Activated CD8-positive, alpha-beta memory T cell treated with anti-CD3 and anti-CD28 coated beads, Interleukin-2, amount 10 ng/mL, durations not matched to agents 7 days and 5 days (primary cell): ENCODE measurements at places on chromosomes 2 and 18. TPM values are rescaled to one million over a fixed set of nuclear protein-coding genes. Genes with fewer than 3 reads are reported as not detected.

The TTN gene
- 7.0 TPM for total RNA-seq

- no peak for DNase-seq
Observed at GRCh38 chr2:191692502-191693115, 14.7 kb downstream of the NABP1 start.

The SLC5A6 gene
- total RNA-seq: 35.0 TPM

DNA sequence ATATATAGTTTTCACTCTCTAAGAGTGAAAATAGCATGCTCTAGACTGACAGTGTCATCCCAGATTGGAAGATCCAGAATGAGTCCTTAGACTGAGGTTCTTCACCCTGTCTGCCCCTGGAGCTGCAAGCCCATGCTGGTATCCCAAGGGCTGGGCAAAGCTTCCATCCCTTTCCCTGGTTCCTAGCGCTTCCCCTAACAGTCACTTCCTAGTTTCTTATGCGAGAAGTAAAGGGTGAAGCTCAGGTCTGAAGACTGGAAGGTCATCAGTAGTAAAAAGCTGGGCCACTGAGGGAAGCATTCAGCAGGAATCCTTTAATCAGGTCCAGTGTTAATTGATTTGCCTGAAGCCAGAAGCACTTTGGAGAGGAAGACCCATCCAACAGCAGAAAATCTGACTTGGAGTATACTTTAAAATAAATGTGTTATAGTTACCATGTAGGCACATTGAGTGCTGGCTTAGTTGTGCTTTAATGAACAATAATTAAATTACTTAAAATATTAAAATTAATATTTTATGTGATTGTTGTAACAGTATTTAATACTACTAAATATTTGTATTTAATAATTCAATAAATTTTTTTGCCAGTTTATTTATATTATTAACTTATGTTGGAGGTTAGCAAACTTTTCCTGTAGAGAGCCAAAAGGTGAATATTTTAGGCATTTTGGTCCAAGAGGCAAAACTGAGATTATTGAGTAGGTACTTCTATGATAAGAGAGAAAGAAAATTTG lies 237.9 kb downstream of the FHOD3 start:
- no peak for DNase-seq

The HOXD3 gene
- total RNA-seq: not detected
